Aorta (tissue), 5 donors: ENCODE measurements at places on chromosomes 1 and 21. TPM values are rescaled to one million over a fixed set of nuclear protein-coding genes. Genes with fewer than 3 reads are reported as not detected.

DNA sequence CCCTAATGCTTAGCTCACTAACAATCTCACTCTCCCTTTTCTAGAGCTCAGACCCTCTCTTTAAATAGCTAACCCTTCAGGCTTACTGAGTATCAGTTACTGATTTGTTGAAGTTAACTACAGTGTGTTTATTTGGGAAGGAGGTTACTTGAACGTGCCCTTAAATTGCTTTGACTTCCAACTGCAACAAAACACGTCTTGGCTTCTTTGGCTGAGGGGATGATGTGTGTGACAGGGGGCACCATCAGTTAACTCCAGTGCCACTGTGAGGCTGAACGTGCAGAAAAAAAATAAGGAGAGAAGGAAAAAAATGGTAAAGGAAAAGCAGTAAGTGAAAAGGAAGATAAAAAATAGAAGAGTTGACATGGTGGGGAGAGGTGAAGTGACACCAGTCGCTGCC lies 75.1 kb upstream of the NRIP1 start:
- no peak overlapping the region for H3K27ac ChIP-seq
- no peak overlapping the region for H3K4me3 ChIP-seq

GRCh38 chr1:1680912-1681273 lies 11.7 kb downstream of the SLC35E2B start:
- no peaks in the 10 kb centered on the region for H3K36me3 ChIP-seq
- no peak overlapping the region for H3K4me3 ChIP-seq
- H3K27ac ChIP-seq: no peak overlapping the region
- H3K4me1 ChIP-seq: no peaks in the 10 kb centered on the region

The ST6GALNAC3 gene
- 10.5 TPM for total RNA-seq

The ACTA1 gene
- total RNA-seq: 46.8 TPM

The PDIK1L gene
- 7.5 TPM for total RNA-seq
